Naive thymus-derived CD8-positive, alpha-beta T cell (primary cell): ENCODE measurements at places on chromosomes 11 and 22.

DNA sequence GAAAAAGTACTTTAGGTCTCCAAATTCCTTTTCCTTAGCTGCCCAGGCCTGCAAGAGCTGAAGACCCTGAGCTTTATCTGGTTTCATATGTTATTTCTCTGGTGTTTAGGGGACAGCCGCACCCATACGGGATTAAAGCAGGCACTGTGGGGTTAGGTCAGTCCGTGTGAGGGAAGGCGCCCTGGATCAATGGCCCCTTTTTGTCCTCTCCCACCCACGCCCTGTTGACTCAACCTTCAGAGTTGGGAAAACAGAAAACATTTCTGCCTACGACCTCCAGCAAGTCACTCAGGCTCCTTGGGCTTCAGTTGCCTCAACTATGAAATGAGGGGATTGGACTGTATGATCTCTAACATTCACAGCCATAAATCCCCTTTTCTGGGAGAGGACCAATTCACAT, 55.2 kb upstream of the BARX2 start:
- no peak for DNase-seq

GRCh38 chr22:49479566-49479965, 348.1 kb downstream of the BRD1 start:
- DNase-seq: no peak

GRCh38 chr11:1450344-1450875, 36.2 kb downstream of the MOB2 start:
- DNase-seq: no peak

- DNase-seq: no peak
Observed at GRCh38 chr11:26227883-26228502, 103.9 kb upstream of the ANO3 start.

- no peak for DNase-seq
Observed at GRCh38 chr11:26332572-26332915, 614 bp downstream of the ANO3 start.

DNA sequence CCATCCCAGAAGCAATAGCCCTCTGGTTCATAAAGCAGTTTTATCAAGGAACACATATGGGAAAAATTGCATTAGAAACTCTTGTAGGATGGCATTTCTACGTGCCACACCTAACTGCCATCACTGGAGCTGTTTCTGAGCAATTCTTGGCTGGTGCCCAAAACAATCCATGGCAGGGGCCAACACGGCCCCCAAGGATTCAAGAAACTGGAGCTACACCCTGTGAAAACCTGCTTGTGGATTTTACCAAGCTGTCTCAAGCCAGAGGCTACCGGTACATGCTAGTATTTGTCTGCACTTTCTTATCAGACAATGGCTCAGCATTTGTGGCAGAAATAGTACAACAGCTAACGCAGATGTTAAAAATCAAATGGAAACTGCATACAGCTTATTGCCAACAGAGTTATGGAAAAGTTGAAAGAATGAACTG, 42.4 kb upstream of the GLYAT start:
- no peak for DNase-seq

DNA sequence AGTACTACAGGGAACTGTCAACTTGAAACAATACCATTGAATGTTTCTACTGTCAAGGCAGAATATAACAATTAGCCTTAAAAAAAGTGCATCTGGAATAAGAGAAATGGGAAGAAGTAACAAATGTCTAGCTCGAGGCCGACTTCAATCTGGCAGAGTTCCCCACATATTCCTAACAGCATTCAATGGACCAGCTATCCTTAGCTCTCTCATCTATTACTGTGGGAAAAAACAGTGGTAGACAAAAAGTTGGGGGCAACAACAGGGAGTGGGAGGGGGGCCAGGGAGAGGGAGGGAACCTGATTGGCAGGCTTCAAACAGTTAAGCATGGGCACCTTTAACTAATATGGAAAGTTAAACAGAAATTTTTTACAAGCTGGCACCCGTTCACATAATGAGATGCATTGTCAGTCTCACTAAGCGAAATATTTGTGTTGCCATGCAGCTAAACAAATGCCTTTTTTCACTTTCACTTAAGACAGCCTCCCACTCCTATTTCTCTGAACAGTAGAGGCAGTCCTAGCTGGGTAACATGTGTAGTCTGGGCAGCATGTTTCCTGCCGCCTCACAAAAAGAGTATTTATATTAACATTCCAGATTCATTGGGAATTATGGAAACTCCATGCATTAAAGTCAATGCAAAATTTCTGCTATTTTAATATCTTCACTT, 62.2 kb upstream of the SOX6 start:
- DNase-seq: no peak

DNA sequence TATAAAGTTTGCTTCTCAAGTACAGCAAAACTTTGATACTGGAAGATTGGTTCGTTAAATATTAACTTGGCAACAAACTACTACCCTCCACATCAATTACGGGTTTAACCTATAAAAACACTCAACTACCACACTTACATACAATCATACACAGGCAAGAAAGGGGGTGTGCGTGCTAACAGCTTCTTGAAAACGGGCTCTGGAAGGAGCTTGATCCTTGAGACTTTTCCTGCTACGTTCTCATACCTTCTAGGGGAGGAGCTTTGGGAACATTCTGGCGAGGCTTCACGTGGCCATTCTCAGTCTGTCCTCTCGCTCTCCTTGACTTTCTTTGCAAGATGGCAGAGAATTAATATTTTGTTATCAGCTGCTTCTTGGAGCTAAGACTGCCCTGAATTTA, 6.8 kb upstream of the ESAM start:
- DNase-seq: no peak

- DNase-seq: peak; percentile 14
Observed at GRCh38 chr22:39658367-39658766, 87.8 kb downstream of the CACNA1I start.

- no peak for DNase-seq
Observed at GRCh38 chr11:43467958-43468357, 109.2 kb downstream of the TTC17 start.

GRCh38 chr11:12137005-12137690, 26.8 kb downstream of the MICAL2 start:
- DNase-seq: no peak

DNA sequence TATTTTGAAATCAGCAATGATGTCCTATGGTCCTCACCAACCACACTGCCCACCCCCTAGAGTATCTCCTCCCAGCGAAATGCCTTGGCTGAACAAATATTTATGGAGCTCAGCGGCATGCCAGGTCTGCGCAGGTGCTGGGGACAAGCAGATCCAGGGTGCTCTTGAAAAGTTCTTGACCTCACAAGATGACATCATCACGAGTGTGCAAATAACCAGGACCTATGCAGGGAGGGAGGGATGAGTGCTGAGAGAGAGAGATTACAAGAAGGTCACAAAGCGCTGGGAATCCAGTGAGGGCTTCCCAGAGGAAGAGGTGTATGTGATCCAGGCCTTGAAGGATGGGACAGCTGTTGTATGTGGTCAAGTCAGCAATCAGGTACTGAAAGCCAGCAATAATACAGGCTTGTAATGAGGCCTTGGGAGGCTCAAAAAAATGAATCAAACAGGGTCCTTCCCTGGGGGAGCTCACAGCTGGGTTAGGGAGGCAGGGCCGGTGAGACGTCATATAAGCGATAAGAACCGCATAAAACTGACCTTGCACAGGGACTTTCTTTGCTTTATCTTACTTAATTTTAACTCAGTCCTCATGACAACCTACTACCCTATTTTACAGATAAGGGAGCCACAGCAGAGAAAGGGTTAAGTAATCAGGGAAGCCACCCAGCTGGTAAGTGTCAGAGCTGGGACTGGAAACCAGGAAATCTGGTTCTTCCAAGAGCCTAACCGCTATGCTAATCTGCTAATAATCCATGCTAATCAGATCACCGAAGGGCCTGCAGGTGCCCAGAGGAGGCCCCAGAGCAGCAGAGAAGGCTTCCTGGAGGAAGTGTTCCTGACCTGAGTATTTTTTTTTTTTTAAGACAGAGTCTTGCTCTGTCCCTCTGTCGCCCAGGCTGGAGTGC, 8.2 kb downstream of the ARRB1 start:
- DNase-seq: no peak

DNA sequence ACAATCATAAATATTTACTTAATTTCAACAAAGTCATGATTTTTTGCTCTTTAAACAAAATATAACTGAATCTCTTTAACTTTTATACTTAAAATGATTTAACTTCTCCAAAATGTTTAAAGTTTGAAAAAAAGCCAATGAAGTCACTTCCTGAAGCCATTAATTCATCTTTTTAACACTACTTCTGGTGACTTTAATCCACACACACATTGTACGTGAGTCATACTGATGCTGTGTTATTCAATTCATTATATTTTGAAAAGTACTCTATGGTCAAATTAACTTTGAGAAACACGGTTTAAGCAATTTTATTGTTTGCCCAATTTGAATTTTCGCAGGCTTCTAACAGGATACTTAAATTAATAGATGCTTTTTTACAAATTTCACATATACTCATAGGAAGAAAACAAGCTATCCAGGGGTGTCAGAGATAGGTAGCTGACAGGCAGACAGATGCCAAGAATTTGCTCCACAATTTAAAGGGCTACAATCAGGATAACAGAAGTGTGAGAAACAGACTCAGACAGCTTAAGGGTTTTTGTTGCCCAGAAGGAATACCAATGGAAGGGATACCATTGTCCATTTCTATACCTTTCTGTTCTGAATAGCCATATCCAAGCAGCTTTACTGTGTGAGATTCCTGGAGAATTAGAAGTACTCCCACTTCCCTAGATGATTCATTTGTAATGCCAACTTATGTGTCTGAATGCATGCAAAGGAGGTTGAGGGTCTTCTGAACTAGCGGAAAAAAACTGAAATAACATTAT, 118.4 kb downstream of the RBFOX2 start:
- no peak for DNase-seq

- DNase-seq: peak; percentile 89
Observed at GRCh38 chr11:67277231-67277961, 11.1 kb downstream of the GRK2 start.

DNA sequence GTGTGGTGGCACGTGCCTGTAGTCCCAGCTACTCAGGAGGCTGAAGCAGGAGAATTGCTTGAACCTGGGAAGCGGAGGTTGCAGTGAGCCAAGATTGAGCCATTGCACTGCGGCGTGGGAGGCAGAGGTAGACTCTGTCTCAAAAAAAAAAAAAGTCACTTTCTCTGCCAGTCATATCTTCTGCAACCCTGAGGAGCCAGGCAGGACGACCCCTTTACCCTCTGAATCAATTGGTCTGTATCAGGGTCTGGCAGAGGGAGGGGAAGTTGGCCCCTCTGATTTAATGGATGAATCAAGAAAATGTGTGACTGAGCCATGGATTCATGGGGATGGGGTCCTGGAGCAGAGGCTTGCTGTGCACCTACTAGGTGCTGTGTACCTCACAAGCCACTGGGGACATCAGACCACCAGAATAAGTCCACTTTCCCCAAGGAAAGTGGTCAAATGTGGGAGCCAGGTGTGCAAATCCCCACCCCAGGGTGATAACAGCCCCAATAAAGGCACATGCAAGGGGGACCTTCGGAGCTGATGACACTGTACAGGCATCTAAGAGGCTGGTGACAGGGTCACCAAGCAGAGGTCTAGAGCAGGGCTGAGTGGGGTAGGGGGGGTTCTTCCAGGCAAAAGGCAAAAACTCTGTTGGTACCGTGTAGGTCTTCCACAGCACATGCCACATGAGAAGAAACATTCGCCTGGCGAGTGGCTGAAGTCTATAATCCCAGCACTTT, 29.0 kb downstream of the TXN2 start:
- no peak for DNase-seq

- peak; percentile 16 for DNase-seq
Observed at GRCh38 chr22:44395118-44396005, 82.6 kb upstream of the SHISAL1 start.

GRCh38 chr22:49788504-49788903, 39.2 kb downstream of the BRD1 start:
- no peak for DNase-seq
